Stimulated activated CD4-positive, alpha-beta T cell treated with anti-CD3 and anti-CD28 coated beads, TNF-alpha, amount 100 ng/mL, for 4 hours (primary cell): ENCODE measurements at places on chromosomes 5 and 9.

DNA sequence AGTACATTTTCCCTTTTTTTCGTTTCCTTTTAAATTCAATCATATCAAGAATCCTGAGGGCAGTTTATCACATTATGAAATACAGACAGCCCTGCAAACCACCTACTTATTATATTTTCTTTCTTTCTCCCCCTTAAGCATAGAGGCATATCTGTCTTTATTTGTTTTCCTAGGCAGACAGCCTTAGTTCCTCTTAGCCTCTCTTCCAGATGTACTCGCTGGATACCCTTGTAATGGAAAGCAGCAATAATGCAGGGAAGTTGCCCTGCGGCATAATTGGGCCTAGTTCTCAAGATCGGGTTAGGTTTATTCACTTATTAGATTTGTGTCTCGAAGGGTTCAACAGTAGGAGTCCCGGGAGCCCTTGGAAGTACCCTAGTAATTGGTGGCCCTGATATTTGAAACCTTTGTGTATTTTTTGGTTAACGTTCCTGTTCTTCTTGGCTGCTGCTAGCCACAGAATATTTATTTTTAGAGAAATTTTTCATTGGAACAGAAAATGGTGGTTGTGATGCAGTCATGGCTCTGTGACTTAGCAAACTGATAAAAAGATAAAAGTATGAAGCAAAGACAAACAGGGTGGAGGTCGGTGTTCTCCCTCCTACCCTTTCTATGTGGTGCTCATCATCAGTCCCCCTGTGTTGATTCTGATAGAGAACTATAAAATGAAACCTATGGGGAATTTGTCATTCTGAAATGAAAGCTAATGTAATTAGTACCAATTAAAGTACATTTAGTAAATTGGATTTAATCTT, 6.4 kb downstream of the TLE4 start:
- DNase-seq = no peak

DNA sequence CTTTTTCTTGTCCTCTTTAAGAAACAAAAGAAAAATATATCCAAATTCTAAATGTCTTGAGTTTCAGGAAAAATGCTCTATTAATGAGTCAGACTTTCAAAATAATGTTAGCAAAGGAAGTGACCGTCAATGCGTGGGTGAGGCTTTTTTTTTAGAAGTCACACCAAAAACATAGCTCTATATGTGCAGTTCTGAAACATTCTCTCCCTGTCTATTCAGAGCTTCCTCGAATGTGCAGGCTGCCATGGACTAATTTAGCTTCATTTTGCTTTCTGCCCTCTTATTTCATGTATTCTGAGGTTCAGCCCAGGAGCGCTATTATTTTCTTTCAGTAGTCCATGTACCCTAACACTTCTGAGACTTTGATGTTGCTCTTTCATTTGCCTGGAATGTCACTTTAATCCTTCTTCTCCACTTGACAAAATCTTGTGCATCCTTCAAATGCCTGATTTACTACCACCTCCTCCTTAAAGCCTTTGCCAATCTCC, 72.5 kb upstream of the RASA1 start:
- peak; percentile 1 for DNase-seq

GRCh38 chr9:72995131-72996024, 42.5 kb upstream of the ALDH1A1 start:
- no peak for DNase-seq

DNA sequence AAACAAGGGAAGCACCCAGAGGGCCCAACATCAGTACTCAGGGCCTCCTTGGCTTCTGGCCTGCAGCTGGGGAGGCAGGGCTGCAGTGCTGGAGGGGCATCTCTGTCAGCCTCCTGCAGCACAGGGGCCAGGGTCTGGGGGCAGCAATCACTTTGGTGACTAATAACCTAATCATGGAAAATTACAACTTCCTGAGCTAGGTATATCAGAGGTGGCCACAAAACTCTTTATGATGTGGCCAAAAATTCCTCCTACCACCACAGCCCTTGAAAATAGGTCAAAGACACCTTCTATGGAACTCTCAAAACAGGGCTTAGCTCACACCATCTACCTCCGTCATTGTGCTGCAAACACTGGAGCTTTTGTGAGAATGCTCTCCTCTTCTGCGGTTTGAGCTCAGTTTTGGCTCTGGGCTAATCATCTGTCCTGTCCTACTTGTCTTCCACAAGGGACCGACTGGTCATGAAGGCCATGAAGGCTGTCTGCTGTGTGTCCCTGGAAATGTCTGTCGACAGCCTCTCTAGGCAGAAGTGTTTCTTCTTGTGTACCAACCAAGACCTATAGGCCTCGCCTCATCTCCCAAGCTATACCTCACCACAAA, 28.6 kb downstream of the CSF2 start:
- no peak for DNase-seq

GRCh38 chr9:96395964-96396363, 12.5 kb upstream of the SLC35D2 start:
- no peak for DNase-seq

DNA sequence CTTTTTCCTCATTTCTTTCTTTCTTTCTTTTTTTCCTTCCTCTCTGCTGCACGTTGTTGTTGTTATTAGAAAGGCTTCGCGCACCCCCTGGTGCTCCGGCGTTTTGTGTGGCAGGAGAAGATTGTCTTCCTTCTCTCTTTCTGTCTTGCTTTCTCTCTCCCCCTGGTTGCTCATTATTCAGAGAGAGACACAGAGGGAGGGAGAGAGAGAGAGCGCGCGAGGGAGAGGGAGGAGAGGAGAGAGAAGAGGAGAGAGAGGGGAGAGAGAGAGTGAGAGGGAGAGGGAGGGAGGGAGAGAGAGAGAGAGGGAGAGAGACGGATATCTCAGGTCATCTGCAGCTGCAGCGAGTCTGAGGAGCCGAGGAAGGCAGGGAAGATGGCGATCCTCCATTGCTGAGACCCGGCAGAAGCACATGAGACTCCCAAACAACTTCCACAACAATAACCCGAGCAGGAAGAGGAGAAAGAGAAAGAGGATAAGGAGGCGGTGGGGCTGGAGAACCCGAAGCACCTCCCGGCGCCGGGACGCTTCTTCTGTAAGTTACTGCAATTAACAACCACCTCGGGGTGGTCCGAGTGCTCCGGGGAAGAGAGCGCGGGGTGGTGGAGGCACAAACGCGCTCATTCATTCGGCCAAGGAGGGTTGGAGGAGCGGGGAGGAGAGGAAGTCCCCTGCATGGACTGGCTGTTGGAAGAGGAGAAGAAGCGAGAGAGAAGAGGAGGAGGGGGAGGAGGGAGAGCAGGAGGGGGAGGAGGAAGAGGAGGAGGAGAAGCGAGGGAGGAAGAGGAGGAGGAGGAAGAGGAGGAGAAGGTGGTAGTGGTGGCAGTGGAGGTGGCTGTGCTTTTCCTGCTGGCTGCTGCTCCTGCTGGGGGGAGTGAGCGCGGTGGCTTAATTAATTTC, at the start of gene ZNF462:
TSS of gene ZNF462 (plus strand) at position 346 of the 900 bp plus-strand sequence. CDS start 60,218 bp downstream, outside the sequence.
- DNase-seq = no peak

- DNase-seq = no peak
Observed at GRCh38 chr5:93875693-93876092, 134.3 kb upstream of the POU5F2 start.

- DNase-seq = no peak
Observed at GRCh38 chr5:14313986-14314690, 171.0 kb downstream of the TRIO start.

- no peak for DNase-seq
Observed at GRCh38 chr5:161660806-161661205, 24.7 kb upstream of the GABRA6 start.

DNA sequence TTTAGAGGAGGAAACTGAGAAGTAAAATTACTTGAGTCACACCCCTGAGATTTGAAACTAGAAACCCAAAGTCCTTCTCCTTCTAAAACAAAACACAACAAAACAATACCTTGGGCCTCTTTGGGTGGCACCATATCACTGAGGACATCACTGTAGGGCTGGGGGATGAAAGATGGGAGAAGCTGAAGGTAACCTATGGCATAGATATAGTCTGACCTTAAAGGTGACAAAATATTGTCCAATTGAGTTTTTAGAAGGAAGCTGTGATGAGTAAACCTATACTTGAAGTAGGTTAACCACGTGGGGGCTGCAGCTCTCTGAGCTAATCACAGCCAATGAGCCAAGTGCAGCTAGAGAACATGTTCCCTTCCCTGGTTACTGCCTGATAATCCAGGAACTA, 167.4 kb upstream of the CD180 start:
- DNase-seq = no peak

DNA sequence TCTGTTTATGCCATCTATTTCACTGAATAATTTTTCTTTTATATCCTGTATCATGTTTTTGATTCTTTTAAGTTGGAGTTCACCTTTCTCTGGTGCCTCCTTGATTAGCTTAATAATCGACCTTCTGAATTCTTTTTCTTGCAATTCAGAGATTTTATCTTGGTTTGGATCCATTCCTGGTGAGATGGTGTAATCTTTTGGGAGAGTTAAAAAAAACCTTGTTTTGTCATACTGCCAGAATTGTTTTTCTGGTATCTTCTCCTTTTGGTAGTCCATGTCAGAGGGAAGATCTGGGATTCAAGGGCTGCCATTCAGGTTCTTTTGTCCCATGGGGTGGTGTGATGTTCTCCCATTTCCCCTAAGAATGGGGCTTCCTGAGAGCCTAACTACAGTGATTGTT, 800.8 kb upstream of the TYRP1 start:
- DNase-seq = no peak

- no peak for DNase-seq
Observed at GRCh38 chr9:93459432-93459847, 6.1 kb upstream of the FAM120AOS start.

- DNase-seq = no peak
Observed at GRCh38 chr5:146072595-146072994, 32.8 kb downstream of the PLAC8L1 start.

- no peak for DNase-seq
Observed at GRCh38 chr5:91306497-91306896, 76.6 kb downstream of the ARRDC3 start.

- DNase-seq = no peak
Observed at GRCh38 chr9:122059214-122059954, 33.7 kb downstream of the TTLL11 start.

- DNase-seq = no peak
Observed at GRCh38 chr9:123073991-123074422, 40.5 kb downstream of the GPR21 start.

DNA sequence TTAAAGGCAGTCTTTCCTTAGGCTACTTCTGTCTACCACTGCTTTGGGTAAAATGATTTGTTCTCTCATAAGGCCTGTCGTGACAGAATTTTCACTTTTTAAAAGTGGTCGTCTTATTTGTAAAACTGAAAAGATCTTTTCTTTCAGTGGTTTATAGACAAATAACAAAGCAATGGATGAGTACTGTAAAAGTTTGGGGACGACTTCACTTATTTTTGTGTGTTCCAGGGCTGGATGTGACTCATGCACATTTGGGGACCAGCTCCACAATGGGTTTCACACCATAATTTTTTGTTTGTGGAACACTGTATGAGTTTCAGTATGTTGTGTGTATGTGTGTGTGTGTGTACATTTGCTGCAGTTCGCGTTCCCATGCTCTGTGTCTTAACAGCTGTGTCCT, 53.6 kb downstream of the ARHGAP26 start:
- DNase-seq = no peak

DNA sequence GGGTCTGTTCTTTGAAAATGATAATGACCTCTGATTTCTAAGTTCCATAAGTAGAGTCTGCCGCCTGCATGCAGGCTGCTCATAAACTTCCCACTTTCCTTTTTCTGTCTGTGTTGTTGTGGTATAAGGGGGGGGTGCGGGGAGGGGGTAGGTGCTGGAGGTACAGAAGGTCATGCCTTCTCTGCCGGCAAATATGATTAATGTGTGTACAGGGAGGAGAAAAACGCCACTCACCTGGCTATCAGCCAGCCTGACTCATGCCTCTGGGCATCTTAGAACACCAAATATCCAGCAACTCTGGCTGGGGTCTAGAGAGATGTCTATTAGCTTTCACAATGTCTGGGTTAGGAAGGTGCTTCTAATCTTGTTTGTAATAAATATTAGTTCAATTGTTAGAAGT, 128.3 kb downstream of the EFNA5 start:
- DNase-seq = no peak

- no peak for DNase-seq
Observed at GRCh38 chr5:31554552-31554951, 22.5 kb downstream of the C5orf22 start.

DNA sequence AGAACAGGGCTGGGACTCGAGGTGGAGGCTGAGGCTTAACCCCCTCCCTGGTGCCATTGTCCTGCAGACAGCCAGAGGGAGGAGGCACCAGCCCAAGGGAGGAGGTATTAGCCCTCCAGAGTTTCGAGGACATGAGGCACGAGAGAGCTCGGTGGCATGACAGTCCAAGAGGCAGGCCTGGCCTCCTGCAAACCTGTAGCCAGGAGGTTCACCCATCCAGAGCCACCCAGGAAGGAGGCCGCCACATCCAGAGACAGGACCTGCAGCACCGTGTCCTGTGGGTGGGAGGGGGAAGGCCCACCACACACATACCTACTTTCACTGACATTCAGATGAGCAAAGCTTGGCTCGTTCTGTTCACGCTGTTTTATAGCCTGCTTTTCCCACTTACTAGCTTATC, 75.2 kb upstream of the ADAMTS2 start:
- DNase-seq = no peak

DNA sequence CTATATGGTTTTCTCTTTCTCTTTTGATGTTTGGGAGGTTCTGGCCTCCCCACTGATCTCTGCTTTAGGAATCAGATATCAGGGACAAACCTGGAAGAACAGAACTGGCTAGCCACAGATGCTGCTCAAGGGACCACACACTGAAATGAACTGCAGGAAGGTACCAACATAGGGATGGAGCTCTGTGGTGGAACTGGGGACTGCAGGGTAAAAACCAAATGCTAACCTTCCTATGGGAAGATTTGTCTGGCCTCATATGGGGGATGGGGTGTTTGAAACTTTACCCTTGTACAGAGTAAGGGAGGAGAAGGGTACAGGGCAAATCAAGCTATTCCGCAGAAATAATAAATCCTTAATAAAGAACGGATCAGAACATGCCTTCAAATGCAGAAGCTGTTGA, 49.4 kb downstream of the ELOVL7 start:
- DNase-seq = no peak

DNA sequence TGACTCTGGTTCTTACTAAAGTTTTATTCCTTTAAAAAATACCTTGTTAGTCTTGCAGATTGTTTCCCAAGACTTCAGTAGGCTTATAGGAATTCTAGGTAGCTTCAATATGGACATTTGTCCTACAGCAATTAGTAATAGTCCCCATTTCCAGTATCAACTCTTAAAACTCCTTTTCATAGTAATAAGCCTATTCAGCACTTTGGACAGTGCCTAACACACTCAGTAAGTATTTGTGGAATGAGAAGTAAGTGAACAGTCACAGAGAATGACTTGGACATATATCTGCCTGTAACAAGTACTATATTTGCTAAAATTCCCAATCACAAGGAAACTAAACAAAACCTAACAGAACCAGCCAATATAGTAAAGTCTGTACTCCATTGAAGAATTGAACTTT, 1291.8 kb upstream of the DMAC1 start:
- DNase-seq = no peak

DNA sequence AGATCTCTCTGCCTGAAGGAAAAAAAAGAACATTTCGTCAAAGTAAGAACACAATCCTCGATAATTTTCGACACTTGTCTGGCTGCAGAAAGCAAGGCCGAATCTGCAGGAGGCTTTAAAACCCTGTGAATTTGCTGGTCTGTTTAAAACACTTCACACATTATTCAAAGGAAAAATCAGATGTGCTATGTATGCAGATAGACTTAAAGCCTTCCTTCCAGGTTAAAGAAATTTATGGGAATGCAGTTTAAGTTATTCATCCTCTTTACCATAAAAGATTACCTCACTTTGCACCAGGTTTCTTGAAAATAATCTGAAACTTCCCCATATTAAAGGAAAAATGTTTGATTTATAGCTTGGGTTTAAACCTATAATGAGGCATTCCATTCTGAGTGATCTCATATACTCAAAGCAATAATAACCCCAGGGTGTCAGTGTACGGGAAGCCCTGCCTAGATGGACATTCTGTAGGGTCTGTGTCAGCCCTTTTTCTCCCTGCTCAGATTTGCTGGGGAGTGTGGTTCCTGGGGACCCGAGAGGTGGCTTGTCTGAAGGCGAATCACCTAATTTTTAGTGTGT, 323.5 kb upstream of the SLC24A2 start:
- no peak for DNase-seq
